ENCODE measurements at places on chromosomes 3 and 15.

- DNase-seq: no peak
These were observed 9.5 kb downstream of the SNTN start for GRCh38 chr3:63662011-63662410.

DNA sequence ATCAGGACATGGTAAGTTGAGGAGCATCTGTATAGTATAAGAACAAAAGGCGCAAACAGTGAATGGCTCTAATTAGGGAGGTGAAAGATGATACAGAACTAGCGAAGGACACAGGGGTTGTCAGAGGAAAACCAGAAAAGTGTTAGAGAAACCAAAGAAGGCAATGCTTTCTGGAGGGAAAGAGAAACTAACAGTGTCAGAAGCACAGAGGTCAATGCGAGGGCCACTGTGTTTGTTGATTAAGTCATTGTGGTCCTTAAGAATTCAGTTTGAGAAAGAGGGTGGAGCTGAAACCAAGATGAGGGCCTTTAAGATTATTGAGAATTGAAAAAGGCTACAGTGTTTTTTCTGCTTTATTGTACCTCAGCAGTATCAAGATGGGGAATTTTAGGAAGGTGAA, 28.8 kb downstream of the ATG7 start:
- no peak for DNase-seq

- no peak for DNase-seq
These were observed 86.4 kb upstream of the THBS1 start for GRCh38 chr15:39494462-39494861.

DNA sequence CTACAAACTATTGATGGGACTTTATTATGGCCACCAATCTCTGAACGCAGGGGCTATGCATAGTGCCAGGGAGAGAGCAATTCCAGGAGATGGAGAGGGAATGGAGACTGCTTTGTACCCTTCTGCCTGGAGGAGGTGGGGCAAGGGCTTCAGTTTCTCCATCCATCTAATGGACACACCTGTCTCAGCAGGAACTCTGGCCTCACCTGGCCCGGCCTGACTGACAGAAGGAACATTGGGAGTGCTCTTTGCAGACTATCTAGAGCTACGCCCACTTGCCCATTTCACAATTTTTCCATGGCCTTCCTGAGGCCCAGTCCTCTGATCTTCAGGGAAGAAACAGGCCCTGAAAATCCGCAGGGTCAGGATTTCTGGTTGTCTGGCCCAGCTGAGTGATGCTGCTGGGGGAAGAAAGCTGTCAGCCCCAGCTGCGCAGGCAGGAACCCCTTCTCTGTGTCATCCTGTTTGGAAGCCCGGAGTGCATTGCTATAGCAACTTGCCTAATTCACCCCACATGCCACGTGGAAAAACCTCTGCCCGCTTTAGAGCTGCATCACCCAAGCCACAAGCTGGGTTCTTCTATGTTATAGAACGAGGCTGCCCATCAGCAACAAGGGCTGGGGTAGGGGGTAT, 6.4 kb downstream of the ITGA11 start:
- no peak for DNase-seq

DNA sequence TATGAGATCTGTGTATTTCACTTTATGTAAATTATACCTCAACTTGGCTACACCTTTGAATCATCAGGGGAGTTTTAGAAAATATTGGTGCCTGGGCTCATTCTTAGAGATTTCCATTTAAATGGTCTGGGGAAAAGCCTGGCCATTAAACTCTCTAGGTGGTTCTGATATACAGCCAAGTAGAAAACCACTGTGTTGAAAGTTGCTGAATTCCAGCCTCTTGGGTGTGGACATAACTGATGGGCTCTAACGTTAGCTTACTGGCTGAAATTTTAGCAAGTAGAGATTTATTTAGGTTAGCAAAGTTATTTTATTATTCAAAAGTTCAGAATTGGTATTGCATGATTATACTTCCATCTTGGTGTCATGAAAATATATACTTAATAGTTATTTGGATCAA, 84.1 kb downstream of the ATG7 start:
- no peak for DNase-seq

GRCh38 chr15:41968701-41969100, 3.7 kb downstream of the EHD4 start:
- no peak for DNase-seq

GRCh38 chr3:132783152-132783551, 60.9 kb upstream of the NPHP3 start:
- DNase-seq: no peak

GRCh38 chr3:50395070-50395860, 35.9 kb upstream of the TMEM115 start:
- DNase-seq: no peak

GRCh38 chr3:50405249-50405648, 45.9 kb upstream of the TMEM115 start:
- no peak for DNase-seq

GRCh38 chr3:71978150-71978721, 193.3 kb upstream of the PROK2 start:
- DNase-seq: no peak

- no peak for DNase-seq
These were observed 2.6 kb downstream of the PPP1R2 start for GRCh38 chr3:195540511-195540910.

- DNase-seq: no peak
These were observed 676 bp downstream of the TCF12 start for GRCh38 chr15:56919031-56919608.
